ENCODE measurements at places on chromosomes 12 and 14.

GRCh38 chr14:98370352-98370751 lies 901.6 kb downstream of the BCL11B start:
- DNase-seq, result no peak

DNA sequence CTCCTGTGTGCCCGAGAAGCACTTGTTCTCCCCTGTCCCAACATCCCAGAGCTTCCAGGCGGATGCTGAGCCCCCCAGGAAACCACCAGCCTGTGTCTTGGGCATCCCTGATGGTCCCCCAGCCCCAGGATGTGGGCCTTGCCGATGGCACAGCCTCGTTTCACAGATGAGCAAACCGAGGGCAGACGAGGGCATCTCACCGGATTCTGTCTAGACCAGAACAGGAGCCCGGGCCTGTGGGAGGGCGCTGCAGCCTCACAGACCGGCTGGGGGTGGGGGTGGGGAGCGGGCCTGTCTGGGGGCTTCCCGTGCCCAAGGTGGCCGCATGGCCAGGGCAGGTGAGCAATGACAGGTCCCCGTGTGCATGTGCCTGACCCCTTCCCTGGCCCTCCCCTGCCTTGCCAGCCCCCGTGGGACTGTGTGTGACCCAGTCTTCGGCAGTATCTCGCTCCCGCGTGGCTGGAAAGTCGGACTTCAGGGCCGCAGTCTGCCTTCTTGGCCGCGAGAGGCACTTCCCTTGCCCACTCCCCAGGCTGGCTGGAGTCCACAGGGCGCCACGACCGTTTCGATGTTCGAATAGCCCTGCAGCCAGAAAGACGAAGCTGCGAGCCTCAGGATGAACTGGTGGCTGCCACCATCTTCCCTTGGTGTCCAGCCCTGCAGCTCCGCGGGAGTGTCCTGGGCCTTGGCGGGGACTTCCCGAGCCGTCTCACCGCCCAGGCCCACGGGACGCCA lies 8.9 kb downstream of the RFLNA start:
- DNase-seq, result no peak

DNA sequence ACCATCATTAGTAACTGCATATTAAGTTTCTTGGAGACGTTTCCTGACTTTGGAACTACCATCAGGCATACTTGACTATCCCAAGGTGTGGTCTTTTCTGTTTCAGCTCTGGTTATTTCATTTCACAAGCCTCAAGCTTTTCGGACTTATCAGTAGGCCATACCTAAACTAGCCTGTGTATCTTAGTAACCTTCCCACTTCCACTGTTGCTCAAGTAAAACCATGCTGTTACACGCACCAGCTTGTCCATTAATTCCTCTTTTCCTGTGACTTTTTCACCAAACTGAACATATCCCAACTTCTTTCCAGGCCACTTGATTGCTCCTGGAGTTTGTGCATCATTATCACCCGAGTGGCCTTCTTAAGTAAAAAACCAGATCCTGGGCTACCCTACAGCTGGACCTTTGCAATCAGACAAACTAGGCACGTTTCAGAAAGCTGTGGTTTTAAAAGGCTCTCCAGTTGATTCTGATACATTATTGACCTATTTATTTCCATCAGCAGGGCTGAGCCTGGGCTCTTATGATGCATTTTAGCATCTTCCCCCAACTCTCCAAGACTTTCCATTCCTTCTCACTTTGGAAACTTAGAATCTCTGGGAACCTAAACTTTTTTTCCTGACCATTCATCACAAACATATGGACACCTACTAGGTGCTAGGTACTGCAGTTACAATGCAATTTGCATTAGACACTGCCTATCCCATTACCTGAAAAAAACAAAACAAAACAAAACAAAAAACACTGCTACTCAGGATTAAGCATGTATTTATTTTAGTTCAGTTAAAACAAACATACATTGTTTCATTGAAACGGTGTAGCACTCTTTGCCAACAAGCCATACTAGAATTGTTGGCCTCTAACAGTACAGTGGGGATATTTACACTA lies 14.9 kb downstream of the SLC38A2 start:
- DNase-seq, result no peak

DNA sequence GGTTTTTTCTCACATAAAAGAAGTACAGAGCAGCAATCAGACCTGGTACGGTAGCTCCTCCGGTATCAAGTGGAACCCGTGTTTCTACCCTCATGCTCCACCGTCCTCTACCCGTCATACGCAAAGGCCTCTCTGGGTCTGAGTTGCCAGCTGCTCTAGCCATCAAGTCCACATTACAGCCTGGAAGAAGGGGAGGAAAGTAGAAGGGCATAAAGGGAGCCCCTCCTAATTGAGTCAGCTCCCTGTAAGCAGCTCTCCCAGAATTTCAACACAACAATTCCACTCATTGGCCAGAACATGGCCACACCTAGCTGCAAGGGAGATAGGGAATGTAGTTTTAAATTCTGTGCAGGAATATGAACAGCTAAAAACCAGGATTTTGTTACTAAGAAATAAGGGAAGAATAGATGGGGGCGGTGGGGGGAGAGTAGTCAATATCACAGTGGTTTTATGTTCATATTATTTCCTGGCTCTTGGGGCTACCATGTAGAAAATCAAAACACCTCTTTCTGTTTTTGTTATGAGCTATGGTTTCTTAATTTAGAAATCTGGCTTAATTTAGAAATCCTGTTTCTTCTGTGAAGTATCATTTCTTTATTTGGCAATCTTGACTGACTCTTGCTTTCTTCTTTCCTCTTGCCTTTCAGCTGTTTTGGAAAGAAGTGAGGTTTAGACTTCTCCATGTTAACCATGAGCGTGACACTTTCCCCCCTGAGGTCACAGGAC lies 103.9 kb downstream of the AKAP6 start:
- no peak for DNase-seq

- DNase-seq, result no peak
Measured at GRCh38 chr12:123879101-123879500, 93.5 kb downstream of the CCDC92 start.

- no peak for DNase-seq
Measured at GRCh38 chr14:100779691-100780080, 46.2 kb upstream of the MEG3 start.

DNA sequence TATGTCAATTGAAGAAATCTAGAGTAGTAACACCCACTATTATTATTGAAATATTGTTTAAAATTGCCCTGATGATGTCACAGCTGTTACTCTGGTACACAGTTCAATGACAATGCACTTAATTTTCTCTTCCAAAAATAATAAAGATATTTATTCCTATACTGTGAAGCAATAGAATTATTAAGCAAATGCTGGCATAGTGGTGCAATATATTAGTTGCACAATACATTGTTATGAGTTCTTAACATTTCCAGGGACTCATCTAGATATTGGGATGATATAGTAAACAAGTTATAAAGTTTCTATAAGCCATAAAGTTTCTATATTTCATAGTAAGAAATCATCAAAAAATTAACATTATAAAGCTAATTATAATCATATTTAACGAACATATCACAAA lies 897.8 kb downstream of the LRFN5 start:
- DNase-seq, result no peak

DNA sequence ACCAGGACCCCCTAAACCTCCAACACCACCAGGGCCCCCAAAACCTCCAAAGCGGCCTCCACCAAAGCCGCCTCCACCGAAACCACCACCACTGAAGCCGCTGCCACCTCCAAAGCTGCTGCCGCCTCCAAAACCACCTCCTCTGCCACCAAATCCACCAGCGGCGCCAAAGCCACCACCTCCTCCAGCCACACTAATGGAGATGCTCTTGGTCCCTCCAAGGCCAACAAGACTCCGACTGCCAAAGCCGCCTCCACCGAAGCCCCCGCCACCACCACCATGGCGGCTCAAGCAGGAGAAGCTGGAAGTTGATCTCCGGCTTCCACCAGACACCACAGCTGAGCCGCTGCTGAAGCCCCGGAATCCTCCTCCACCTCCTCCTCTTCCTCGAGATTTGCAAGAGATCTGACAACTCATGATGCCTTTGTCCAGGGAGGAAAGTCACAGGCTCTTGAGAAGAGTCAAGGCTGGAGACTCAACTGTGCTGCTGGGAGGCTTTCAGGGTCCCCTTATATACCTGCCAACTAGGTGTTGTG lies at the start of gene KRT2:
KRT2 (minus strand) TSS at position 486 of the 536 bp plus-strand sequence; CDS start at position 417, 69 bp downstream.
- DNase-seq, result no peak

DNA sequence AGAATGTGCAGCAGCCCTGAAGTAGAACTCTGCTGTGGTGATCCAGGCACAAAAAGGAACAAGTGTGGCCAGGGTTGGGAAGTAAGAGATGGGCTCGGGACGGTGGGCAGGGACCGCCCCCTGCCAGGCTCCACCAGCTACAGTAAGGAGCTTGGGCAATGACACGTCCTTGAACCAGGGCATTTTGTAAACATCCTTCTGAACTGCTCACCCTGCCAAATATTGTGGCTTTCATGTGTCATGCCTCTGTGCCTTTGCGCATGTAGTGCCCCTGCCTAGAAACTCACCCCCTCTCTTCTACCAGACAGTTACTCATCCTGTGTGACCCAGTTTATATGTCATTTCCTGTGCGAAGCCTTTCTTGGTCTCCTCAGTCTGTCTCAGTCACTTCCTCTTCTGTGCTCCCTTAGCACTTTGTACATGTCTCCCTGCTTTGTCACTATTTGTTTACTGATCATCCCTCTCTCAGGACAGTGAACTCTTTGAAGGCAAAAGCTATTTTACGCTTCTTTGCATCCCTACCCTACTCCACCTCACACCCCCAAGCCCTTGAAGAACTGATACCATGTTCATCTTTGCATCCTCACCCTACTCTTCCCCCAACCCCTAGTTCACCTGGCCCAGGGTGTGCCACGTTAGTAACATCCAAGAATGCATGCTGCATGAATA lies 108.9 kb upstream of the PLEKHG7 start:
- peak; percentile 91 for DNase-seq

DNA sequence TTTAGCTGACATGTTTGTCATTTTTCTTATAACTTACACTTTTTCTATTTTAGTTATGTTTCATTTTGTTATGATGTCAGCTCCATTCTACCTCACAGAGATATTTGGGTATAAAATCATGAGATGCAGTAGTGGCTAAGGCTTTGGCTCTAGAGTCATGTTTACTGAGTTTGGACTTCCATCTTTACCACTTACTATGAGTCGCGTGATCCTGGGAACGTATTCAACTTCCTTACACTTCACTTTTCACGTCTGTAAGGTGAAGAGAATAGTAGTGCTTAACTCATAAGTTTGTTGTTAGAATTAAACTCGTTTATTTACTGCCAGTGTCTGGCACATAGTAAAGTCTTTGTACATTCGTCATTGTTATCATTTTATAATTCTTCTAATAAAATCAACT lies 126.3 kb downstream of the ERC1 start:
- DNase-seq, result no peak

- no peak for DNase-seq
Measured at GRCh38 chr12:25433581-25434325, 119.3 kb downstream of the LMNTD1 start.

- DNase-seq, result no peak
Measured at GRCh38 chr12:57146961-57147944, at the start of gene LRP1-AS. Gene LRP1-AS (minus strand): TSS chr12:57147619.

DNA sequence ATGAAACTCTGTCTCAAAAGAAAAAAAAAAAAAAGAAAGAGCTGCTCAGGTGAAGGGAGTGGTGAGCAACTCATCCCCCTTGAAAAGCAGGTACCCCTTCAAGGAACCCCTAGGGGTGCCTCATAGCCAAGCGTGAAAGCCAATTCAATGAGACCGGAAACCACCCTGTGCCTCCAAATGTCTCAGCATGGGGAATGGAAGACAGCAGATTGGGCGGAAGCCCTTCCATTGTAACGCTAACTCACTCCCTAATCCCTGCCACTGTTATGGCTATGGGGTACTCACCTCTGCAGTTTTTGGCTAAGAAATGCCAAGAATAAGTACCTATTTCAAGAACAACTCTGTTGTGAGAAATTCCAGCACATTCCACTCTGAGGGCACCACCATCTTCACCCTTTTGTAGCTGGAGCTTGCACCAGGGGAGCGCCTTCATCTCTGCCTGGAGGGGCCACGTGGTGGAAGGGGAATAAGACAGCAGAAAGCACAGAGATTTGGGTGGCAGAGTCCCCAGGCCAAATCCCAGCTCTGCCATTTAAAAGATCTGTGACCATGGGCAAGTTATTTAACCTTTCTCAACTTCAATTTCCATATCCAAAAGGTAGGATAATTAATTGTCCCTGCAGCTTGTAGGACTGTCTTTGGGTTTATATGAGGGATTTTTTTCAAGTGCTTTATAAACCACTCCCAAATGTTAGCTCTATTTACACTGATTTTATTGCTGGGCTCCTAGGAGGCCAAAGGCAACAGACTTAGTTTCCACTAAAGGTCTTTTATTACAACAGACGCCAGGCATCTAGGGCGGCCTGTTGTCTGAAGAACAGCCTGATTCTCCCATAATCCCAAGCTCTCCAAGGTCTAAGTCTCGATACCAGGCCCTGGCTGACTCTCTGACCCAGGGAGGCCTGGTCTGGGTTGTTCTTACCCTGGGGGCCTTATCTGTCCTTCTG lies 63.9 kb downstream of the ITPK1 start:
- DNase-seq, result no peak

DNA sequence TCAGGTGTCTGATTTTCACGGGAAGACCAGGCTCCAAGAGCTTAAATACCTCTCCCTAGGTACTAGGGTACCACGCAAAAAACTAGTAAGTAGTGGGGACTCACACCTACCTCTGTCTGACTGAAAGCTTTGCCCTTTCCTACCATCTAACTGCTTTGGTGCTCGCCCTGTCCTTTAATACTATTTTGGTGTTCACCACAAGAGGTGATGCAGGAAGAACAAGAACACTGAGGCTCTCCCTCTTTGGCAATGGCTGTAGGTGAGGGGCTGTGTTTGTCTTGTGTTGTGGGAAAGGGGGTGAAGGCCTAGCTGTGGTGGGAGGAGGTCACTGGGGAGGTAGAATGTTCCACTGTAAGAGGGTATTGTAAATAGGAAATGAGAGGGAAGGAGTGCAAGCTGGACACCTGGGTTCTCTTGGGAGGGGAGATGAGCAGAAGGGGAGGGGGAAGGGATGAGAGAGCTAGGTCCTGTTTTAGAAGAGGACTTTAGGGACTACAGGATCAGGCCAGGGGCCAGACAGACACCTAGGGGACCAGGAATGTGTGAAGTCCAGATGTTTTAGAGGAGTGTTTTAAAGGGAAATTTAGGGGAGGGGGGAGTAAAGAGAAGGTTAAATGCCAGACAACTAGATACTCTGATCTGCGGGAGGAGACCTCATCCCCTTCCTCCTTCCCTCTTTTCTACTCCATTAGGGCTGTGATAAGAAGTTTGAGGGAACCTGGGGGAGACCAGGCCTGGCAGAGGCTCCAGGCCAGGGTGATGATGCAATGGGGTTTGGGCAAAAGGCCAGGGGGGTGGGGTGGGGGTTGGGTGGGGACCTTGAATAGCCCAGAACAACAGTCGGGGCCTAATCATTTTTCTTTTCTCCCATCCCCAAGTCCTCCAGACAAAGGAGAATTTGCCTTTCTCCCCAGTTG lies 2.1 kb downstream of the ITGA5 start:
- no peak for DNase-seq

- DNase-seq, result no peak
Measured at GRCh38 chr12:15770021-15770420, 19.2 kb downstream of the EPS8 start.

Data from SIG-M5 (cell line).